ENCODE measurements at places on chromosomes 2 and 18.

GRCh38 chr2:229920011-229920641, 1.7 kb downstream of the TRIP12 start:
- peak; percentile 49 for DNase-seq

DNA sequence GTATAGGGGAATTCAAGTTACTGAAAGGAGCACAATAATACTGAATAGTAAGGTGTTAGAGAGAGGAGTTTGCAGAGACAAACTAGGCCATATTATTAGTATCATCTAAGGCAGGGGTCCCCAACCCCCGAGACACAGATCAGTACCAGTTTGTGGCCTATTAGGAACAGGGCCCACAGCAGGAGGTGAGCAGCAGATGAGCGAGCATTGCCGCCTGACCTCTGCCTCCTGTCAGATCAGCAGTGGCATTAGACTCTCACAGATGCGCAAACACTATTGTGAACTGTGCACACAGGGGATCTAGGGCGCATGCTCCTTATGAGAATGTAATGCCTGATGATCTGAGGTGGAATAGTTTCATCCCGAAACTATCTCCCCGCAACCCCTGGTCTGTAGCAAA, 41.8 kb upstream of the TMEM200C start:
- DNase-seq, result no peak

- no peak for DNase-seq
Observed at GRCh38 chr2:6412533-6413091, 453.1 kb downstream of the CMPK2 start.

DNA sequence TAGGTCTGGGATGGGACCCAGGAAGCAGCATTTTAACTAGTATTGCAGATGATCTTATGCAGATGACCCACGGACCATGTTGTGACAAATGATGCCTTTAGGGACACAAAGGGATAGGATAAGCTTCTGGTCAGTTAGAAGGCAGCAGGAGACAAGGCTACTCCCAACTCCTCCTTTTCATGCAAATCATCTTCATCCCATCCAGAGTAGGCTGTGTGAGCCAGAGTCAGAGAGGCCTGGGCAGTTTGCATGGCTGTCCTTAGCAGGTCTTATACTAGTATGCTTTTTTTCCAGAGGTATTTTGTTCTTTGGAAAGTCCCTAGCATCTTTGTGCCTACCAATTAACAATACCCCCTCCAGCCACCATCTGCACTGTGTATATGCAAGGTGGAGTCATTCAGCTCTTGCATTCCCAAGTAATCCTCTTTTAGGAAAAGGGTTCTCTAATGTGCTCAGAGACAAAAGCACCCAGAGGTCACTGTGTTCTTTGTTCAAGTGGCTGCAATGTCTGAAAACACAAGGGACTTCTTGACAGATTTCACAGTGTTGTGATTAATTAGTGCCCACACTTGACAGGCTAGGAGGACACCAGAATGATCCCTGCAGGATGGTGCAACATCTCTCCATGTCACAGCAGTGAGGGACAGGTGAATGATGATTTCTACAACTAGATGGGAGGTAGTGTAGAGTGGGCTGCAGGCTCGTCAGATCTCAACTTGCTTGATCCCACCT, 225.8 kb downstream of the NCKAP5 start:
- no peak for DNase-seq

- DNase-seq, result no peak
Observed at GRCh38 chr18:76978616-76979015, 154.0 kb downstream of the MBP start.

- DNase-seq, result no peak
Observed at GRCh38 chr2:95292623-95293260, 4.4 kb upstream of the KCNIP3 start.

DNA sequence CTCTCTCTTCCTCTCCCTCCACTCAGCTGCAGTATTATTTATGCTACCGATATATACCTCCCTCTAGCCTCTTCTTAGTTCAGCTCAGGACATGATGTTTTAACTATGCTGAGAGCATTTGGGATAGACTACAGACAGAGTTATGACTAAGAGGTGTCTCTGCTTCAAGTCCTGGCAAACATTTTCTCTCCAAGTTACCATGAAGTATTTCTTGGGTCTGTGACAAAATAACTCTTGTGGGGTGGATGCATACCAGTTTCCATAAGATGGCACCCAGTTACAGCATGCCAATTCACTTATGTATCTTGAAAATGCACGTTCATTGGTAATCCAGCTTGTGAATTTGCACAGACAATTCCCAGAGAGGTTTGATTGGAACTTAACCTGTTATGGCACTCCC, 737.6 kb downstream of the SLC4A3 start:
- no peak for DNase-seq

GRCh38 chr2:43097644-43098408, 128.6 kb downstream of the ZFP36L2 start:
- no peak for DNase-seq

DNA sequence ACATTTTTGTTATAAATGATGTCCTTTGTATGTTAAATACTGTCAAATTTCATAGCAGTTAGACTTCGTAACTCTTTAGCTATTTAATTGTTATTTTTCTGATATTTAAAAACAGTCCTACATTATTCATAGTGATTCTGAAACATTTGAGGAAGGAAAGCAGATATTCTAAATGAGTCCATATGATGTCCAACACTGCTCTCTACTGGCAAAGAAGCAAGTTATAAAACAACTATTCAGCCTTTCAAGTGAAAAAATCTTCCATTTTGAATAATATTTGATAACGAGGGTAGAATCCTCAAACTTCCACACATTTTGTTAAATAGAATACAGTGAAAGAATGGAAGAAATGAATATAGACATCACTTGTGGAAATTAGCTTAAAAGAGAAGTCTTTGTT, 220.8 kb downstream of the GULP1 start:
- no peak for DNase-seq

DNA sequence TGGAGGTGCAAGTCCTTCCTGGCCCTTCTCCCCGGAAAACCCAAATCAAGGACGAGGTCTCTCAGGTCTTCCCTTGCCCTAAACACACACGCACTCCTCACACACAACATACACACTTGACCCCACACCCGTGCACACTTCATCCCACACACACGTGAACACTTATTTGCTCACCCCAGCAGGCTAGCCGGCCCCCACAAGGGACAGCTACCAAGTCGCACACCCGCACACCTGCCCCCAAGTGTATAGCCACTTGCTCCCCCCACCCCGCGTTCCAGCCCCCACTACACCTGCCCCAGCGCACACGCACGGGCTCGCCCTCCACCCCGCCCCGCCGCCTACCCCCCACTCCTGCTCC, 359 bp downstream of the TGFBRAP1 start:
- no peak for DNase-seq

GRCh38 chr2:96885432-96886347, 15.8 kb upstream of the SEMA4C start:
- DNase-seq, result no peak

DNA sequence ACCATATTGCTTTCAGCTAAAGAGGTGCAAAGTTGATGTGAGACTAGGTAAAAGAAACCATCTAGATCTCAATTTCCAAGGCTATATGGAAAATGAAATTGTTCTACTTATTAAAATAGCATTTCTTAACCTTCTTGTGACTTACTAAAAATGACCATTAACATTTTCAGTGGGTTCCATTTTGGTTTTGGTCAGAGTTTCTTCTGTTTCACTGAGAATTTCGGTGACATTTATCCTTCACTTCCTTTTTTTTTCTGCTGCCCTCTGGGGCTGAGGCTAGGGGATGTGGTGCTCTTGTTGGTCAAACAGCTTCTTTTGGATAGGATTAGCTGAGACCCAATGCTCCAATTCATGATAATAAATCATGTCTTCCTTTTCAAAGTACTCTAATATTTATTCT, 44.3 kb upstream of the REL start:
- DNase-seq, result no peak

- peak; percentile 55 for DNase-seq
Observed at GRCh38 chr18:46343931-46344372, 239.8 kb downstream of the HAUS1 start.
